ENCODE measurements at places on chromosomes 12 and 14.

DNA sequence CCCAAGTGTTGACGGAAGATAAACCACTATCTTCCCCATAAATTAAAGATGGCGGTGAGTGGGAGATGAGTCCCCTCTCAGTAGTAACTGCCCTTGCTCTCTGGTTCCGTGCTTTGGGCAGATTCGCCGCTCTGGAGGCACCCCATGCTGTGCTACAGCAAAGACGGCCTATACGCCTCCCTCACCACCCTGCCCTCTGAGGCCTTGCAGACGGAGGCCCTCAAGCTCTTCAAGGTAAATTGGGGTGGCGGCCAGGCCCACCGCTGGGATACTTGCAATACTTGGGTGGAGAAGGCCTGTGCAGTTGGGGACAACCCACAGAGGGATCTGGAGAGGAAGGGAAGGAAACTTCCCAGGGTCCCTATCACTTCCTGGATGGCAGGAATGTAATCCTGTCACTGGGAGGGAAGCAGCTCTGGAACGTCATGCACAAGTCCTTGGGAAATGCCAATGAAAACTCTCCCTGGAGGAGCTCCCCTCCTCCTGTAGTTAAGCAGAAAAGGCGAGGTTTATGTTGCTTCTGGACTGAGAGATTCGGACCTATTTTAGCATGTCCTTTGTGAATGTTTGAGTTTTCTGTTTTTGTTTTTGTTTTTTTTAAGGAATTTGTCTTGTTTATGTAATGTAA lies 22.8 kb downstream of the PIGH start:
- DNase-seq: no peak

GRCh38 chr14:39102265-39102968 lies 618 bp downstream of the SEC23A start:
- no peak for DNase-seq

DNA sequence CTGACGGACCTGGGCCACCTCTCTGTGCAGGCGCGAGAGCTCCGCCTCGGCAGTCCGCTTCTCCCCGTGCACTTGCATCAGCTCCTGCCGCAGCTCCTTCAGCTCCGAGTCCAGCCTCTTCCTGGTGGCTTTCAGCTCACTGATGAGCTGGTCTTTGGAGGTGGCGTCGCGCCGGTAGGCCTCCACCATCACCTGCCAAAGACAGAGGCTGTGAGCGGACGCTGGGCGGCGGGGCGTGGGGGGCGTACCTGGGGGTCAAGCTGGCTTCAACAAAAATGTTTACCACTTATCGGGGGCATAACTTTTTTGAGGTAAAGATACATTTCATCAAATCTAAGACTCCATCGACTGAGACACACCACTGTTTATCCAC lies 27.5 kb upstream of the ANKLE2 start:
- no peak for DNase-seq

DNA sequence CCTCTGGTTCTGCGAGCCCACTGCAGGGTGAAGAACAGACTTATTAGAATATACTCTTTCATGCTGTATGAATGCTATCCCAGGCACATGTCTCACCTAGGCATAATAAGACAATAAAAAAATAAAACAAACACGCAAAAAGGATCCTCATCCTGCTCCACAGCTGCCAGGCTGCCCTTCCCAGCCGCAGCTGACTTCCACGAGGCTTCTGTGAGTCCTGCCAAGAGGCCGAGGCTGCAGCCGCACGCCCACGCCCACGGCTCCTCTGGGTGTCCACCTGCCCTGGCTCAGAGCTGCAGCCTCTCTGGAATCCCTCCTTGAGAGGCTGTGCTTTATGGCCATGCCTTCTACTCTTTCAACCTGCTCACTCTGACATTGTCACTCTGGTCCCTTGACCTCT lies 6.9 kb downstream of the SMIM41 start:
- DNase-seq: no peak

GRCh38 chr12:77104792-77105191 lies 39.4 kb upstream of the E2F7 start:
- DNase-seq: no peak

DNA sequence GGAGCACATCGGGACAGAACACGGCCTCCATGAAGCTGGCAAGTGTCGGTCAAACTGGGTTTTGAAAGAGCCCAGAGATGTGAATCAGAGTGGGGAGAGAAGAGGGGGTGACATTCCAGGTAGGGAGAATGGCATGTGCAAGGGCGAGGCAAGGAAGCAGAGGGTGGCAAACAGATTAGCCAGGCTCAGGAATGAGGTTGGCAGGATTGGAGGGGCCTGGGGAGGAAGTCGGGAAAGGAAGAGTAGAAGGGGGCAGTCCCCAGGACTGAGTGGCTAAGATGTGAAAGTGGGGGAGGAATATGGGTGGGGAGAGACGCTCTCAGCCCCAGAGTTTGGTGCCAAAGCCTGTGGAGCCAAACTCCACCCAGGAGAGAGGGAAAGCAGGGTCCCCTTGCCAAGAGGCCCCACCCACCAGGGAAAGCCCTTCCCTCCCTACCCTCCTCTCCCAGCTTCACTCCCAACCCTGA lies 5.5 kb upstream of the HDAC7 start:
- DNase-seq: no peak

DNA sequence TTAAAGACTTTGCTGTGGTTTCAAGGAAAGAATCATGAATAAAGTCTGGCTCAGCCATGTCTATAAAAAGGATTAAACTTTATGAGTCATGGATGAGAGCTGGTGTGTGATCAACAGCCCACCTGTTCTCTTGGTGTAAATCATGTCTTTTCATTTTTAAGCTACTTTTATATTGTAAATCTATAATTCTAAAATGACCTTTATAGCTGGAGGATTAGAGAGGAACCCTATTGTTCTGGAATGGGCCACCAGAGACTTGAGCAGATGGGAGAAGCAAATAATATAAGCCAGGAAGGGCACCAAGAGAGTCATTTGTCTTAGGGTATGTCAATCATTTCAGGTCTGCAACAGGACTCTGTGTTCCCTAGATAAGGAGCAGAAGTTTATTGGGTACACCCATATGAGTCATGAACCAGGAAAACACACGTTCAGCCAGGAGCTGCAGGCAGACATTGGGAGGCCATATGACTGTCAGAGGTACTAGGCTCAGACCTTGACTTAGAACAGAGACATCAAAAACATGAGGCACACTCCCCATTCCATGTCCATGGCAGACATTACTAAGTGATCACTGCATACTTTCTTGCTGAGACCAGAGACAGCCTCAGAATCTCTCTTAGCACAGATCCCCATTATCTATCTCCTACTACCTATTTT lies 49.3 kb downstream of the NDUFA12 start:
- no peak for DNase-seq

- DNase-seq: peak; percentile 63
These were observed 57.6 kb downstream of the LMNTD1 start for GRCh38 chr12:25495331-25496097.

DNA sequence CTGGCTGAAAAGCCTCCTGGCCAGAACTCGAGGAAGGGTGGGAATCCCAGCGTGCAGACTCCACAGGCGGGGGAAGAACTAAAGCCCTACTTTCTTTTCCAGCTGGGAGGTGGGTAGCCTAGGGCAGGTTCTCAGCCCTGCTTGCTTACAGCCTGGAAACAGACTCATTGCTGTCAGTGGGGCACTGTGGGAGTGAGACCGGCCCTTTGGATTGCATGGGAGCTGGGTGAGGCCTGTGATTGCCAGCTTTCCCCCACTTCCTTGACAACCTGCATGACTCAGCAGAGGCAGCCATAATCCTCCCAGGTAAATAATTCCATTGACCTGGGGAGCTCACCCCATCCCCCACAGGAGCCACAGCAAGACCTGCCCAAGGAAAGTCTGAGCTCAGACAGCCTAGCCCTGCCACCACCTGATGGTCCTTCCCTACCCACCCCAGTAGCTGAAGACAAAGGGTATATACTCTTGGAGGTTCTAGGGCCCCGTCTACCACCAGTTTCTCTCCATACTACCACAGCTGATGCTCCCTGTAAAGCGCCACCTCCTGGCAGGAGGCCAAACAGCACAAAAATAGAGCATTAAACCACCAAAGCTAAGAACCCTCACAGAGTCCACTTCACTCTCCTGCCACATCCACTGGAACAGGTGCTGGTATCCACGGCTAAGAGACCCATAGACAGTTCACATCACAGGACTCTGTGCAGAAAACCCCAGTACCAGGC lies 294.1 kb downstream of the SEC23A start:
- no peak for DNase-seq

DNA sequence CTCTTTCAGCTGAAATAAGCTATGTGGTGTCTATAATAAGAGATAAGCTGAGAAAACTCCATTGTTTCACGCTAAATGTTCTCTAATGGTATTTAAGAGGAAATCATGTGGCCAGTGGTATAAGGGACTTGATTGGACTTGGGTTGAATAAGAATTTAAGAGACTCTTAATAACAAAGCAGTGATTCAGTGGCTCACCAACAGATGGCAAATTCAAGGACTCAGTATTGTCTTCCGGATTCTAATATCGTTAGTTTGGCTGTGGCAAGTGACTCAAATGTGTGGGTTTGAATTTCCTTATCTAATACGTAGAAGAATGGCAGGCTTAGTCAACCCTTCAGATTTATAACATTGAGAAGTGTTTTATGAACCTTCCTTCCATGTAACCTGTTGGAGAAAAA lies 49.1 kb upstream of the KCNH3 start:
- DNase-seq: peak; percentile 96

GRCh38 chr14:91342206-91342760 lies 75.3 kb downstream of the CCDC88C start:
- DNase-seq: no peak

- no peak for DNase-seq
These were observed 119.9 kb downstream of the CACNA1C start for GRCh38 chr12:2172491-2173214.

DNA sequence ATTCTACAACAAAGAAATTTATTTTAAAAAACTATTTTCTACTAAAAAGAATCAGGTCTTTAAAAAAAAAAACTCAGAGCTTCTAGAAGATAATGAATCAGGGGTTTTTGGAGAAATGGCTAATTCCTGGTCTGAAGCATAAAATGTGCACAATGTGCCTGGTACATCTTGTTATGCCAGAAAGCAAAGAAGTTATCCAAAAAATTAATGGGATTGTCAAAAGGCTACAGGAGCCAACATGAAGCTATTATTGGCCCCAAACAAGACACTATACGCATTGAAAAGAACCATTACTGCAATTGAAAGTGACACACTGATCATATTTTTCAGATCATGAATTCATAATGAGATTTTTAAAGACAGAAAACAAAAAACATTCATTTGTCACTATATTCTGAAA lies 19.3 kb upstream of the TUBA1A start:
- no peak for DNase-seq

- no peak for DNase-seq
These were observed 8.8 kb upstream of the MAP4K5 start for GRCh38 chr14:50541159-50541567.

GRCh38 chr12:63302269-63302940 lies 151.4 kb upstream of the AVPR1A start:
- peak; percentile 24 for DNase-seq

DNA sequence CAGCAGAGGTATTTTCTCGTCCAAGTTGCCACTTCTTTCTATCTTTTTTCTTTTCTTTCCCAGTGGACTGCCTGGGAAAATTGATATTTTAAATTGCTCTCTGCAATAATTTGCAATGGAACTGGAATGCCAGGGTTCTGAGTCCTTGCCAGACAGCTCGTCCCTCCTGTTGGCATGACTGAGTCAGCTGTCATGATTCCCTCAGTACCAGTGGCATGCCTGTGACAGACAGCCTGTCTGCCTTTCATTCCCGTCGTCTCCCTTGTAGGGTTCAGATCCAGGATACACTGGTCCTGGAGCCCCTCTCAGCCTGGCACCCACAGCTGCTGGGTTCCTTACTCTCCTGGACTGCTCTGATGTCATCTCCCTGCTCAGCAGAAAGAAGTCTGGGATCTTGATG lies 84.8 kb downstream of the PTPN11 start:
- no peak for DNase-seq

GRCh38 chr14:52472728-52473127 lies 79.6 kb downstream of the TXNDC16 start:
- DNase-seq: no peak

GRCh38 chr14:34993426-34993825 lies 10.6 kb downstream of the SRP54 start:
- no peak for DNase-seq

Measured in foreskin melanocyte (primary cell).